ENCODE measurements at places on chromosomes 13 and 19.

- DNase-seq, result no peak
These were observed 775.9 kb upstream of the KLHL1 start for GRCh38 chr13:70884196-70884595.

DNA sequence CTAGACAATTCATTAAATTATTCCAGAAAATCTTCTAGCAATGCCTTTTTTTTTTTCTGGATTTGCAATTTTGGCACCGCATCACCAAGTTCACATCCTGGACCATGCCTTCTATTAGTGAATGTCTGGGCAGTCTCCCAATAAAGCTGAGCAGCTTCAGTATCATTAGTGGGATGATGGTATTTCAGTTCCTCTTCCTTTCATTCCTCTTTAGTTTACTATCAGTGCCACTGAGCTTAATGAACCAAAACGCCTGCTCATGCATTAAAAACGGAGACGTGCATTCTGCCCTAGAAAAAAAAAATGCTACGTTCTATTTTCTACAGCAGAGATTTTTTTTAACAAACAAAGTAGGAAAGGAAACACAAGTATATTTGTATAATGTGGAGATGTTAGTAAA, 343.0 kb downstream of the PCDH9 start:
- no peak for DNase-seq

DNA sequence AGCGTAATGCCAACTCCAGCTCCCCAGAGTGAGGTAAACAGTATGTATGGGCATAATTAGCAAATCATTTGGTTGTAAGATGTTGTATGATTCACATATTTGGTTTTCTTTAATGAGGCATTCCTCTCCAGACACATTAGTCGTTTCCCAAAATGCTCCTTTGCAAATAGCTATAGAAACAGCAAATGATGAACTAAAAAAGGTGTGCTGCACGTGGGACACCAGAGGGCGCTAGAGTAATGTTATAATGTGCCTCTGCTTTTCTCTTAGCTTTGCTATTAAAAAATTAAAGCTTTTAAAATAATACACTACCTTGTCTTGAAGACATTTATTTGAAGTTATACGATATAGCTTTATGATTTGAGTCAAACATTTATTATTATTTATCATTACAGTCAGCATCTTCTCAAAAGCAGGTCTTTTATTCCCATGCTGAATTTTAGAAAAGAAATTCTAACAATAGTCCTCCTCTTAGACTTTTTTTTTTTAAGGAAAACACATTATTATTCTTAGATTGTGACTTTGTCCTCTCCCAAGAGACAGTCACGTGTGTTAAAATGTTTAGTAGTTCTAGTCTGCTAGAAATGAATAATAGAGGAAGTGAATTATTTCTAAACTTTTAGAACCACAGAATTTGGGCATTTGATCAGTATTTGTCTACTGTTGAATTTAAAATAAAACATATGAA, 121.6 kb upstream of the FRY start:
- DNase-seq, result peak; percentile 55

DNA sequence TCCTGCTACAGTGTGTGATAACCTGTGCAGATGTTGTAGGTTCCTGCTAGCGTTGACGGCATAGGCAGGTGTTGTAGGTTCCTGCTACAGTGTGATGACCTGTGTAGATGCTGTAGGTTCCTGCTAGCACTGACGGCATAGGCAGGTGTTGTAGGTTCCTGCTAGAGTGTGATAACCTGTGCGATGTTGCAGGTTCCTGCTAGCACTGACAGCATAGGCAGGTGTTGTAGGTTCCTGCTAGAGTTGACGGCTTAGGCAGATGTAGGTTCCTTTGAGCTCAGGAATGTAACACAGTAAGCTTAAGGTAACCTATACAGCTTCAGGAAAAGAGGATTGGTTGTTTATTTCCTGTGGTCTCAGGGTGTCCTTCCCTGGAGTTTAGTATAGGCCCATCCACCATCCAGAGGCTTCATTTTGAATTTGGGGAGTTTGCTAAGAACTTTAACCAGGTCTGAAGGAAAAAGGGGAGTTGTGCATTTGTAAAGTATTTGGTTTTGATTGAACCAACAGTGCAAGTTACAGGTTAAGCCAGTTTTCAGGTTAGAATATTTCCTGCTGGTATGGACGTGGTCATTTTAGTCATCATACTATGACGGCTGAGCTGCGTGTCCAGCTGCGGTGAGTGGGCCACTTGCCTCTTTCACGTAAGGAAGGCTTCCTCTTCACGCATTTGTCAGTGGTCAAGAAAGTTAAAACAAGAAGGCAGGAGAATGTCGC, 53.8 kb downstream of the ATP11A start:
- no peak for DNase-seq

- no peak for DNase-seq
These were observed 2.9 kb upstream of the CHAMP1 start for GRCh38 chr13:114311387-114311786.
